CD14-positive monocyte (primary cell): ENCODE measurements at places on chromosomes 11 and 22.

DNA sequence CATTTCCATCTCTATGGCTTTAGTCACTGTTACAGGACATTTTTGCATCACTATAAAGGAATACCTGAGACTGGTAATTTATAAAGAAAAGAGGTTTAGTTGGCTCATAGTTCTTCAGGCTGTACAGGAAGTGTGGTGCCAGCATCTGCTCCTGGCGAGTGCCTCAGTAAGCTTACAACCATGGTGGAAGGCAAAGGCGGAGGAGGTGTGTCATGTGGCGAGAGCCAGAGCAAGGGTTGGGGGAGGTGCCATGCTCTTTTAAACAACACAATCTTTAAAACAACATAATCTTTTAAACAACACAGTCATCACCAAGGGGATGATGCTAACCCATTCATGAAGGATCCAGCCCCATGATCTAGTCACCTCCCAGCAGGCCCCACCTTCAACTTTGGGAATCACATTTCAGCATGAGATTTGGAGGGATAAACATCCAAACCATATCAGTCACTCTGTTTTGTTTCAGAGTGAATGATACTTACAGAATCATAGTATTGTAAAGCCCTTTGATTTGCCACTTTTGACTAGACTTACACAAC is 103.3 kb downstream of the PDE3B start:
- DNase-seq: no peak

- DNase-seq: no peak
Measured at GRCh38 chr11:62713343-62713742, 5.9 kb downstream of the GNG3 start.

DNA sequence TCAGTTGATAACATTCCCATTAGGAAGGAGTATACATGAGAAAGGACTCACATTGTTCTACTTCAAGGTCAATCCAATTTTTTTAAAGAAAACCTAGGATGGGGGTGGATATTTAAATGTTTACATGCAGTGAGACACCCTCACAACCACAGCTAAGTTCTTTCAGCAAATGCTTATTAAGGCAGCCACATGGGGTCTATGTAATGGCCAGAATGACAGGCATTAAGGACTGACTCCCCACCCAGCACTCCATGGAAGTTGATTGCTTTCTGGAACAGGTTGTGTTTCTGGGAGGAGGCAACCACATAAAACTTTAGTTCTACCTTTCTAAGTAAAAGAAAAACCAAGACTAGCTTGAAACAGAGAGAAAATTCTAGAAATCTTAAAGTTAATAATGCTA is 662.0 kb upstream of the CCDC90B start:
- DNase-seq: no peak

DNA sequence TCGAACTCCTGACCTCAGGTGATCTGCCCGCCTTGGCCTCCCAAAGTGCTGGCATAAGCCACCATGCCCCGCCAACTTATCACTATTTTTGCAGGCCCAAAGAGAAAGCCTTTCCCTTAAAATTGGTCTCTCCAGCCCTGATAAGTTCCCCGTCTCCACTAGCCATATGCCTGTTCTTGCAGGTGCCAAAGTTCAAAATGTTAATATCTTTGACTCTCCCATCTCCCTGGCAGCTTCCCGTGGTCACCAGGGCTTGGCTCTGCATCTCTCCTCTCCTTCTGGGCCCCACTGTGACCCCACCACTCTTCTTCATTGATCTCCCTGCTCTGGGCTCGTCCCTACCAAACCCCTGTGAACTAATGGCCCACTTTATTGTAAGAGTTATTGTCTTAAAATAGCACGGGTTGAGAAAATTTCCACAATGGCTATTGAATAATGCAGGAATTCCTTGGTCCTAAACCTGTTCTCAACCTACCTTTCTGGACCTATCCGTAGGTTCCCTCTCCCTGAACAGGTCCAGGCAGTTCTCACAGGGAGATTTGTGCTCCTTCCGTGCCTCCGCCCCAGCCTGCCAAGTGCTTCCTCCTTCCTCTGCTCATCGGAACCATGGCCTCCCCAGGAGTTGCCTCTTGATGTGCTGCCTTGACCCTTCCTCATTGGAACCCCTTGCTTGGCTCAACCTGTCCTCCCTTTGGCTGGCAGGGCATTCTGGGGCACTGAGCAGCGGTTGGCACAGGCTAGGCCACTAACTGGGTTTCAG is 147.5 kb downstream of the DSCAML1 start:
- no peak for DNase-seq

DNA sequence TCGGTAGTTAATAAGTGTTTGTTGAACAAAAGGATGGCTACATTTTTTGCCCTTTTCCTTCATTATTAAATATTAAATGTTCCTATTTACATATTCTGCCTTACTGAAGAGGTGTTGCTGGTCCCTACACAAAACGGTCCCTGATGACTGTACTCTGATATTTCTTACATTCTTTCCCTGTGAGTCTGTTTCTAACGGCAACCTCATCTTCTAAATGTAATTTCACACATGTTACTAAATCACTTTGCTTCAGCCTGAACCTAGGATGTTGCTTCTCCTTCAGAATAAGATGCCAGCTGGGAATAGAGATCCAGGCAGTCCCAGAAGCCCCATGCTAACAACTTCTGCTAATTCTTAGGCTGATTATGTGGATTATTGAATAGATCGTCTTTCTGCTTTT is 50.3 kb downstream of the SPON1 start:
- DNase-seq: no peak

DNA sequence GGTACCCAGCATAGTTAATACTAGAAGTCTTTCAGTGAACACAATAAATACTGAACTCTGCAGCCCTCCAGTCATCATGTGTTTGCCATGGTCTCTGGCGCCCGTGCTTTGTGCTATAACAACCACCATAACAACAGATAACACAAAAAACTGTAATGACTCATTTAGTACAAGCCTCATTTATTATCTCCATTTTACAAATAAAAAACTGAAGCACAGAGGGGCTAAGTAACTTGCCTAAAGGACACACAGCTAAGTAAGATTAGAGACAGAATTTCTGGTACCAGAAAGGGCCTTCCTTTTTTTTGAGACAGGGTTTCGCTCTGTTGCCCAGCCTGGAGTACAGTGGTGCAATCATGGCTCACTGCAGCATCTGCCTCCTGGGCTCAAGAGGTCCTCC is 19.5 kb downstream of the RBFOX2 start:
- DNase-seq: no peak

DNA sequence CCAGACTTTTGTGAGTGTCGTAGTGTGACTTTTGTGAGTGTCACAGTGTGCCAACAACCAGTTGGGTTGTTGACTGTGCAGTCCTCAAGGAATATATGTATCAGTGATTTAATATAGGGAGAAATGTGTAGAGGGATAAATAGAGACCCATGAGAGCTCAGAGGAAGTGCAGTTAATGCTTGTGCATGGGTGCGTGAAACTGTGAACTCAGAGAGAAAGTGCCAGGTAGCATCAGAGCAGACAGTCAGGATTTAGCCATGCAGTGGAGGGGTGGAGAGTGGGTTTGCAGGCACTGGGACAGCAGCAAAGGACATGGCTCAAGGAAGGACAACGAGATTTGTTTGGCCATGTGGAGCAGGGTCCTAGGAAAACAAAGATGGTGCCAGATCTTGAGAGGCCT is 33.6 kb downstream of the YWHAH start:
- DNase-seq: no peak

GRCh38 chr11:2513441-2513840 is 68.6 kb downstream of the KCNQ1 start:
- no peak for DNase-seq

DNA sequence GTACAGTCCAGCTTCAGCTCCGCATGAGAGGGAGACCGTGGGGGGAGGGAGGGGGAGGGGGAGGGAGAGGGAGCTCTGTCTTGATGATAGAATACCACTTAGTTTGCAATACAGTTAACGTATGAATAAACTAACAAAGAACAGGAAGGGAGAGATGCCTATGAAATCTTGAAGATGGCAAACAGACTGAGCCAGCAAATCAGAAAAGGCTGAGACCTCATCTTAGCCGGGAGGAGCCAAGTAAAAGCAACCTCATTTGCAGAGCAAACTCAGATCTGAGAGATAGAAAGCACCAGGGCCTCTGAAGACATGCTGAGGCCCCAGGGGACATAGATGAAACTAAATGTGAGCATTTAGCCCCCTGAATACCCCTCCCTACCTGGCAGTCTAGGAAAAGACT is 23.0 kb downstream of the APLP2 start:
- no peak for DNase-seq
